Lung (tissue), 17 donors: ENCODE measurements at places on chromosomes 1 and 21.

DNA sequence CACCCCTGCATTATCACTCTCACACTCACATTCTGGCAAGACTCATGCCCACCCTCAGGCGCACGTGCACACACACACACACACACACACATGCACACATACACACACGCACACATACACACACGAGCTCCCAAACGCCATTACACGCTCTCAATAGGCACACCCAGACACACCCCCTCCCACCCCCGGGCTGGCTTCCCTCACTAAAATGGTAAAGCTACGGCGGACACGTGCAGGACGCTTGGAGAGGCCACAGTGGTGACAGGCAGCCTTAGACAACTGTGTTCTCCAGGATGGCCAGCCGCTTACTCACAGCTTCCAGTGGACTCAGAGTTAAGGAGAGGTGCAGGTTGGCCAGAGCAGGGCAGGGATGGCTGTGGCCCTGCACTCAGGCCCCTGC lies 10.1 kb downstream of the MATN1 start:
- DNase-seq: peak; percentile 68

DNA sequence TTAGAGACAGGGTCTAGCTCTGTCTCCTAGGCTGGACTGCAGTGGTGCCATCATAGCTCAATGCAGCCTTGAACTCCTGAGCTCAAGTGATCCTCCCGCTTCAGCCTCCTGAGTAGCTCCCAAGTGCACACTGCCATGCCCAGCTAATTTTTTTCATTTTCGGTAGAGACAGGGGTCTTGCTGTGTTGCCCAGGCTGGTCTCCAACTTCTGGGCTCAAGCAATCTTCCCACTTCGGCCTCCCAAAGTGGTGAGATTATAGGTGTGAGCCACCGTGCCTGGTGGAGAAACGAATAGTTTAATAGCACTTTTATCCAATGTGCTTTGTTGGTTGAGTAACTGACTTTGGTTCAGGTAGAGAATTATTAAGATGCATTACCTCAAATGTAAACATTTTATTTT lies 20.9 kb downstream of the PIK3CD start:
- DNase-seq: no peak

GRCh38 chr21:33254766-33255165 lies 11.4 kb upstream of the IL10RB start:
- DNase-seq: no peak

DNA sequence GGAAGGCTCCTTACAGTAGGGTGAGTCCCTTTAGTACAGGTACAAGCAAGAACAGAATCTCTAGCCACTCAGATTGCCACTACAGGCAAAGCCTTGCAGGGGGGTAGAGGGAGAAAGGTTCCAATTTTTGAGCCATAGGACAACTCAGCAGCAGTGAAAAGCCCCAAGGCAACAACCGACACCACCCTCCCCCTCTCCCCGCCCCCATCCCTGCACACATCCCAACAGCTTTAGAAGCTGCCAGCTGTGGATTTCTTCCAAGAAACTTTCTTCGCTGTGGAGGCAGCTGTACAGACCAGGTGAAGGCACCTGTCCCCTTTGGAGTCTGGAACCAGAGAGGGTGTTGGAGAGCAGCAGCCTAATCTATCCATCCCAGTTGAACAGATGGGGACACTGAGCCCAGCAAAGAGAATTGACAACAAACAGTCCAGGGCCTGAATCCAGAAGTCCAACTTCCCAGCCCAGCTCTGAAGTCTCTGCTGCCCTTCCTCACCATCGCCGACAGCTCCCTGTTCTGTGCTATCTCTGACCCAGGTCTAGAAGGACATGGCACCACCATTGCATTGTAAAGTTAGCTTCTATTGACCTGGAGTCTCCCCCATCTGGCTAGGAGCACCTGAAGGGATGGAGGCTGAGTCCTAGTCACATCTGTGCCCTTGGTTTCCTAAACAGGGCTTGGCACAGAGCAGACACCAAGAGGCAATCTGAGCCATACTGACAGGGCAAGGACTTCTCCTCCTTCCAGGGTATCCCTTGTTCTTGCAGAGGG lies 2.2 kb downstream of the TENT5B start:
- DNase-seq: no peak

DNA sequence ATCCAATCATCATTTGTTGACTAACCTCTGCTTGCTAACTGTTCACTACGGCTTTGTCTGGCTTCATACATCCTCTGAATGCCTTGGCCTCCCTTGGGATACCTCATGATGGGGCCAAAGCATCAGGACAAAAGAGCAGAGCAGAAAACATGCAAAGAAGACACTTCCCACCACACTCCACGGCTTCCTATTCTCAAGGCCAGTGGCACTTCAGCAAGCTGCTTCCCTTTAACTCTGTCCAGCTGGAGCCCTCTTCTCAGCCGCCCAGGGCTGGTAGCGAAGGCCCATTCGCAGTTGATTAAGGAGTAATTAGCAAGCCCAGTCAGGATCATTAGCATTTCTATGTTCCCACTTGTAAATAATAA lies 224.3 kb upstream of the FGGY start:
- DNase-seq: no peak

- no peak for DNase-seq
These were observed 365.3 kb upstream of the PROX1 start for GRCh38 chr1:213622365-213623063.

DNA sequence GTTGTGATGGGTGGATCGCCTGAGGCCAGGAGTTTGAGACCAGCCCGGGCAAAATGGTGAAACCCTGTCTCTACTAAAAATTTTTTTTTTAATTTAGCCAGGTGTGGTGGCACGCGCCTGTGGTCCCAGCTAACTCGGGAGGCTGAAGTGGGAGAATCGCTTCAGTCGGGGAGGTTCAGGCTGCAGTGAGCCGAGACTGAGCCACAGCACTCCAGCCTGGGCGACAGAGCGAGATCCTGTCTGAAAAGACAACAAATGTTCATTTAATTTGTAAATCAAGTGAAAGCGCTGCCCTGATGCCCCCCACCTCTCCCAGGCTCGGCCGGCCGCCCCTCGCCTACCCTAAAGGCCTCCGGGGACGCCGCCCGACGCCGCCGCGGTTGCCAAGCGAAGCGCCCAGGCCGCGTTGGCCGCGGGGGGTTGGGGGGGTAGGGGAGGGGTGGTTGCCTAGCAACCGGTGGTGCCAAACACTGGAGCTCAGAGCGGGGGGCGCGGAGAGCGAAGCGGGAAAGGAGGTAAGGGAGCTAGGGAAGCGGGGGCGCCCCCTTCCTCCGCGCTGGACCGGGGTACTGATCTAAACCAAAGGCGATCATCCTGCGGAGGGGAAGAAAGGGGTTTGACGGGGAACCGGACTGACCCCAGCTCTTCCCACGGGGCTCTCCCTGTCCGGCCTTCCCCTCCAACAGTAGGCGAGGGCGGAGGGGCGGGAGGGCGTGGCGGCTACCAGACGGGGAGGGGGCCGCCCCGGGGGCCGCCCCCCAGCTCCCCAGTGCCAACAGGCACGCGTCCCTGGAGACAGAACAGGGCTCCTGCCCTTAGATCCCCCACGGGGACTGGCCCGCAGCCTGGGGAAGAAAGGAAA lies at the start of gene TEKT2:
Gene TEKT2 (plus strand): TSS at position 460 of the 862 bp plus-strand sequence. CDS start 828 bp downstream, outside the sequence.
- DNase-seq: peak; percentile 90

DNA sequence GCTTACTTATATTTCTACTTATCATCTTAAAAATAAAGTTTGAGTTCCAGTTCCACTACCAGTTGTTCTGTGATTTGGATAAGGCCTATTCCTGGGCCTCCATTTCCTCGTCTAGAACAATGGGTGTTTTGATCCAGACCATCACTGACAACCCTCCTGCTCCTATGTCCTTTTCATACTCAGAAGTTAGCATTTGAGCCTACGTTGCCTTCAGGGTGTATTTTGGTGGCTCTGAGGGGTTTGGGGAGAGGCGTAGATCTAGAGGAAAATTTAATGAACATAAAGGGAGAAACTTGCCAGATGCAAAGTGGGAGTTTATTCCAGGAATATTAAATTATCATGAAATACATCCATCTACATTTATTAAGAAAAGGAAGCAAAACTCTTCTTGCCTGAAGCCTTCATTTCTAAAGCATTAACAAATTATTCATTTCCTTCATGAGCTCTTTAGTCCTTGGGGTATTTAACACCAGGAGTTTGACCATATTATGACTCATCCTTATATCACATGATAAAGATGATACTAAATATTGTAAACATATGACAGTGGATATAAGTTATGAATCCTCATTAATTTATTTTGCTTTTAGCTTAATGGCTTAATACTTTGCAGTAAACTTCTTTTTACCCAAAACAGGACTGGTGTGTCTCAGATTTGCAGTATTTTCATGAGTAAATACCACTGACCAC lies 47.2 kb upstream of the SYT14 start:
- no peak for DNase-seq

DNA sequence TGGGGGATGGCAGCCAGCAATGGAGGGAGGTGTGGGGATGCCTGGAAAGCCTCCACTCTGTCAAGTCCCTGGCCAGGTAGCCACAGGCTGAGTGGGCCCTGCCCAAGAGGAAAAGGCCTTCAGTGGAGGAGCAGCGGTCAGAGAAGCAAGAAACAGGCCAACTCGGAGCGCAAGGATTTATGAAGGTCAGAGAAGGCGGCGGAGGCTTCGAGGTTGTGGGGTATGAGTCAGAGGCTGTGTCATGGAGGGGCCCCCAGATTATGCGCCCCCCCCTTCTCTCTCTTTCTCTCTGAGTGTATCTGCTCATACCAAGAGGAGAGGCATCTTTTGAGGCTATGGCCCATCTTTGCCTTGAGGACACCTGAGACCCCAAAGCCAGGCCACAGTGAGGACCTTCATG lies 99.5 kb downstream of the CASZ1 start:
- DNase-seq: no peak

DNA sequence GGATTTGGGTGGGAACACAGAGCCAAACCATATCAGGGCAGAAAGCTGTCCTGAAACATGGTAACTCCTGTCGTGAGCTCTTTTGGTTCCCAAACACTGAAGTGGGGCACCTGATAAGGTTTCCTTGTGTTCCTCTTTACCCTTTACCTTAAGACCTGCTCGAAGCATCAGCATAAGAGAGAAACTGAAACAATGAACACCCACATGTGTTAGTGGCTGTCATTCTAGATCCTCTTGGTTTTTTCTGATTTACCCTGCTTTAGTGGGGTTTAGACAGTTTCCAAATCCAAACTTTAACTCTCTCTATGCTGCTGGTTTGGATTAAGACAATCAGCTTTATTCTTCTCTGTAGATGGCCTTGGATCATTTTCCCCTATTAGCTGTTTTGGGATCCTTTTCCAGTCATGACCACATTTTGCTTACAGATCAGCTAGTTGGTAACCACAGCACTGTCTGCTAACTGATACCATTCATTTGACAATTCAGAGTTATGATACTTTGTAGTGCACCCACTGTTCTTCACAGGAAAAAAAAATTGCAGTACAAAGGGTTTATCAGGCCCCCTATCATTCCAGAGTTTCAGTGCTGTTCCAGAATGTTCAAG lies 975 bp upstream of the MNDA start:
- DNase-seq: no peak

DNA sequence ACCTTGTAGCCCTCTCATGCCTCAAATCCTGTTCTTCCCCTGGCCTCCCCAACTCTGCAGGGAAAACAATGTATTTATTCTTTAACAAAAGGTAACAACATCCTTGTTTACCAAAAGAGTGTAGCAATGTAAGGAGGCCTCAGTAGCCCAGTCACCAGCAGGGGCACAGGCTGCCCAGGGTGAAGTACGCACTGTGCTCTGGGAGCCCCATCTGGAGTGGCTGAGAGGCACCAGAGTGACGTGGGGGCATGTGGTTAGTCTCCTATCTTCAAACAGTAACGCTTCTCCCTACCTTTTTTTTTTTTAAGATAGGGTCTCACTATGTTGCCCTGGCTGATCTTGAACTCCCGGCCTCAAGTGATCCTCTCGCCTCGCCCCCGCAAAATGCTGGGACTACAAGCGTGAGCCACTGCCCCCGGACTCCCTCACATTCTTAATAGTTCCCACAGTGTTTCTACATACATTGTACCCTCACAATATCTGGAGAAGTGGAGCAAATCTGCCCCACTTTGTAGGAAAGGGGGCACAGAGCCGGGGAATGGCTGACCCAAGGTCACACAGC lies 51.3 kb upstream of the ECE1 start:
- DNase-seq: no peak

DNA sequence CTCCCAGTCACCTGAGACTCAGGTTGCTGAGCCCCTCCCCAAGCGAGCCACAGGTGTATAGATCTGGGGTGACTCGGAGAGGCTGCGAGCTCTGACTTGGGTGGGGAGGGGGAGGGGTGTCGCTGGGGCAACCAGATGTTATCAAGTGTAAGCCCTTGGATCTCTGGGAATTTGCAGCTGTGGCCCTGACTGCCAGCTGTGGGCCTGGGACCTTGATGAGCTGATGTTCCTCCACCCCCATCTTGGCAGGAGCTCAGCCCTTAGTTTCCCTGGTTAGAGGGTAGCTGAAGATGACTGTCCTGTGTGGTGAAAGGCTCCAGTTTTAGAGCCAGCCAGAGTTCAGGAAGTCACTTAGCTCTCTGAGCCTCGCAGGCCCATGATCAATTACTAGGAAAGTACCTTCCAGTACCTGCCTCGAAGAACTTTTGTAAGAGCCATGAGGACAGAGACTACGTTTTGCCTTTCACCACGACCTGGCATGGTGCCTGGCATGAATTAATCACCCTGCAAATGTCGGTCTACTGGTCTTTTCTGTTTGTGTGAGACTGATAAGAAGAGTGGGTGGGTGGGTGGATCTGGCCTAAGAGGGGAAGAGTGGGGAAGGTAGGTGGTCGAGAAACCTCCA lies 55.8 kb downstream of the YARS1 start:
- DNase-seq: peak; percentile 65

GRCh38 chr1:164228928-164229327 lies 330.1 kb upstream of the PBX1 start:
- no peak for DNase-seq

DNA sequence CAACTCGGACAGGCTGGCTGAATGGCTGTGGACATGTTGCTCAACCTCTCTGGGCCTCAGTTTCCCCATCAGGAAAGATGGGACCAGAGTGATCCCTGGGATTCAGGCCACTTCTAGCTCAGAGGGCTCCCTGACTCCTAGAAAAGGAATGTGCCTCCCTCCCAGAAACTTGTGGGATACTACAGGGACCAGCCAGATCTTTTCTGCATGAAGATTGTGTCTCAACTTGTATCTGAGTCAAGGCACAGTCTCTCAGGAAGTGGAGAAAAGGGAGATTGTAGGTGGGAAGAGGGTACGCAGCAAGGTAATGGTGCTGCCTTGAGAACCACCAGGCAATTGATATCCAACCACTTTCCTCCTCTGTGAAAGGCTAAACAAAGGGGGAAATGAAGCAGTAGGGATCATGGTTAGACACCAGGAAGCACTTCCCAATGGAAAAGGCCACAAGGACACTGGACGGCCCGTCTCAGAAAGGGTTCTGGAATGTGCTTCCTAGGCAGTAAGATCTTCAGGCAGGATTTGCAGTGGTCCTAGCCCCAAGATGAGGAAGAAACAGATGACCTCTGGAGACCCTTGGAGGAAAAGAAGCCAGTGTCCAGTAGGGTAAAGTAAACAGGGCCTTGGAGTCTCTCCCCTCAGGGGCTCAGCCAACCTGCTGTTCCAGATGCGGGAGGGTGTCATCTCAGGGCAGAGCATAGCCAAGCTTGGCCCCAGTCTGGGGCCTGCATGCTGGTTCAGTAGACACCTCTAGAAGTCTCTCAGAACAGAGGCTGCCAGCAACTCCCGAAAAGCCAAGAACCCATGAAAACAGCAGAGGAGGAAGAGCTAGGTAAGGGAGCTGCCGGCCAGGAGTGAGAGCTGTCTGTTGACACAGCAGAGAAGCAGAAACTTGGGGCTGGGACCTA lies 16.8 kb downstream of the IFFO2 start:
- no peak for DNase-seq

GRCh38 chr1:8962812-8963530 lies 17.3 kb downstream of the CA6 start:
- DNase-seq: peak; percentile 80
